ENCODE measurements at places on chromosomes 3 and 15.

GRCh38 chr3:50364573-50365079, 5.3 kb upstream of the TMEM115 start:
- no peak for DNase-seq

DNA sequence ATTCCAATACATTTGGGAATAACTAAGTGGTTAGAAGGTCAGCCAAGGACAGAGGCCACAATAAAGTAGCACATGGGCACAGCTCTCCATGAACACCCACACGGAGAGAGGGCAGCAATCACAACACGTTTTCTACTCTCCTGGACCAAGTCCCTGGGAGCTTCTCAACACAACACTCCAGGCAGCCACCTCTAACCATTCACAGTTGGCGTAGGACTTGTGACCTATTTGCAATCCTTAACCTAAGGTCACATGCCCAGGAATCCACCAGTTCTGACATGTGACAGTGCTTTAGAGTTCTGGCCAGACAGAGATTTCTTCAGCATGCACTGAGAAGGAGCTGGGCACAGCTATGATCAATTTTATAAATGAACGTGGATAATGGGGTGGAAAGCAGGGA, 280.8 kb downstream of the SHQ1 start:
- no peak for DNase-seq

- DNase-seq = no peak
These were observed 377.1 kb upstream of the TBL1XR1 start for GRCh38 chr3:177574222-177574856.

- peak; percentile 1 for DNase-seq
These were observed 862.5 kb downstream of the CADM2 start for GRCh38 chr3:85821130-85821756.

- no peak for DNase-seq
These were observed 20.7 kb upstream of the ERC2 start for GRCh38 chr3:56488812-56489600.

DNA sequence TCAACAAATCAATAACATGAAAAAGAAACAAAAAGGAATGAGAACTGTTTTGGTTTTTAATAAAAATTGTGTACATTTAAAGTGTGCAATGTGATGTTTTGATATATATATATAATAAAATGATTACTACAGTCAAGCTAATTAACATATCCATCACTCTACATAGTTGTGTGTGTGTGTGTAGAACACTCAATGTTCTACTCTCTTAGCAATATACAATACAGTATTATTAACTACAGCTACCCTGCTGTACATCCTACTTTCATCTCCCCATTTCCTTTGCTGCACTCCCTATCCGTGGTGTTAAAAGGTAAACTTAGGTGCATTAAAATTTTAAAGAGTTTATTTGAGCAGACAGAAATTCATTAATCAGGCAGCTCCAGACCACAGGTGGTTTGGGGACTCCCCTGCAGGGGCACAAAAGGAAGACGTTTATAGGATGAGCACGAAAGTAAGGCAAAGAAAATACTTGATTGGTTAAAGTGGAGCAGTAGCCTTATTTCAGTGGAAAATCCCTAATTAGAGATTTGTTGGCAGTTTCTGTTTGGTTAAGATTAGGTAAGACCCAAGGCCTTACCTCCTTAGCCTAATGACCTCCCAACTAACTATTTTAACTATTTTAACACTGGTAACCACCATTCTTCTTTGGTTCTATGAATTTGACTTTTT, 61.8 kb upstream of the SNRK start:
- no peak for DNase-seq

GRCh38 chr3:99690761-99691369, 52.5 kb downstream of the COL8A1 start:
- no peak for DNase-seq

GRCh38 chr15:82810890-82811426, 1.5 kb downstream of the WHAMM start:
- no peak for DNase-seq

DNA sequence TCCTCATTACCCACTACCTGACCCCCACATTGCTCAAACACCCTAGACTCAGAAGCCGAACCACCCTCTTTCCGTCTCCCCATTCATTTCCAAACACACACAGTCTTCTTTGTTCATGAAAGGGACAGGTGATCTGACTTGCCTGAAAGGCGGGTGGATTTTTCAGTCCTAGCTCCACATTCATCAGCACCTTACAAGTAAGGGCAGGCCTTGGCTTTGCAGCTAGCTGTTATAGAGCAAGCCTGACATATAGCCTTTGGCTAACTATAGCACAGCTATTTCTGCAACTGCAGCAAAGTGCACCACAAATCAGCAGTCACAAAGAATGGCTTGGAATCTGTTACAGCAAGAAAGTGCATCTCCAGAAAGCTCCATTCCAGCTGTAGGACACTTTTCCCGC, 139.8 kb downstream of the XXYLT1 start:
- no peak for DNase-seq

- DNase-seq = no peak
These were observed 202.8 kb downstream of the TP63 start for GRCh38 chr3:189833996-189834395.

DNA sequence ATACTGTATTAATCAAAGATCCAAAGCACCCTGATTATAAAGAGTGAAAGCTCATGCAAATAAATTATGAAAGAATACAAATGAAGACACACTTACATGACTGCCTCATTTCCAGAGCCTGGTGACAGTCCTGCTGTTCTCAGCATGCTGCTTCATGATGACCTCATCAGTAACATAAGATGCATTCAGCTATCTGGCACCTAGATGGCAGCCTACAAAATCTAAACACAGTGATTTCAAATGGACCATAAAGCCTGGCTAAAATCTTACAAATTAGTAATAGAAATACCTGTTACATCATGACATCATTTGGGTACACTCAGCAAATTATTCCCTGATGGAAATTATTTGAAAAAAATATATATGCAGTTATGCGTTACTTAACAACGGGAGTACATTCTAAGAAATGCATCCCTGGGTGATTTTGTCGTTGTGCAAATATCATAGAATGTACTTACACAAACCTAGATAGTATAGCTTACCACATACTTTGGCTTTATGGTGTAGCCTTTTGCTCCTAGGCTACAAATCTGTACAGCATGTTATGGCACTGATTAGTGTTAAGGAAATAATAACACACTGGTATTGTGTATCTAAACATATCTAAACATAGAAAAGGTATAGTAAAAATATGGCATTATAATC, 207.2 kb downstream of the EPHA3 start:
- DNase-seq = no peak

DNA sequence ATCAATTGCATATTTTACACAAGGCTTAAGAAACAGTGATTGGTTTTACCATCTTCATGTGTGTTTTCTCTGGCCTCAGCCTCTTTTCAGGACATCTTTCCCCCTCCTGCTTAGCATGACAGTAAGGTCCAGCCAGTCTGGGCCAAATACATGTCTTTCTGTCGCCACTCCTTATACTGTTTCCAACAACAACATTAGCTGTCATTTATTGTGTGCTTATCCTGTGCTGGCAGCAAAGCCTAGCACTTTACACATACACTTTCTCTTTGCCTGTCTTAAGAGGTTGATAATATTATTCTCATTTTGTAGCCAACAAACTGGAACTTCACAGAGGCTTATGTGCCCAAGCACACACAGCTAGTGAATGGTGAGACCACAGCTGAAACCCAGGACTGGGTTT, 37.8 kb downstream of the B3GALNT1 start:
- DNase-seq = no peak

- DNase-seq = no peak
These were observed 97.6 kb upstream of the SLC25A36 start for GRCh38 chr3:140844072-140844471.

- no peak for DNase-seq
These were observed 7.3 kb downstream of the PRKCD start for GRCh38 chr3:53168175-53168923.

GRCh38 chr3:34185301-34185700, 386.9 kb downstream of the PDCD6IP start:
- DNase-seq = no peak

DNA sequence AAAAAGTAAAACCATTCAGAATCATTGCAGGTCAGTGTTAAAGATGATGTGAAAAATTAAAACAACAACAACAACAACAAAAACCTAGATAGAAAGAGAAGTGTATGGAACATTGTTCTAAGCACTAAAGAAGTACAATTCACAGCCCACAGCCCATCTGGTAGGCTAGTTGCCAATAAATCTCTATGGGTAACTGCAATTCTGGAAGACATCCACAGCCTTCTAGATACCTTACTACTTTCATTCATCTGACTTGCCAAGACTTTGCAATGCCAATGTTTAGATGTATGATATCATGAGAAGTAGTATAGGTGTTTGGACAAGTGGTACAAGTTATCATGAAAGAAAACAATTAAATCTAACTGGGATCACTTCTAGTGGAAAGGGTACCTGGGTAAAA, 198.6 kb downstream of the VGLL3 start:
- DNase-seq = no peak

Data from SJSA1 (cell line).